ENCODE measurements at places on chromosomes 4 and X.
A peak's percentile ranks its signal among the peaks of the same experiment; 100 is the strongest.

GRCh38 chrX:153662266-153662665 is 11.3 kb downstream of the PNCK start:
- DNase-seq: peak; percentile 27

- DNase-seq: no peak
These were observed 341 bp upstream of the PRPS2 start for GRCh38 chrX:12790885-12791256.

DNA sequence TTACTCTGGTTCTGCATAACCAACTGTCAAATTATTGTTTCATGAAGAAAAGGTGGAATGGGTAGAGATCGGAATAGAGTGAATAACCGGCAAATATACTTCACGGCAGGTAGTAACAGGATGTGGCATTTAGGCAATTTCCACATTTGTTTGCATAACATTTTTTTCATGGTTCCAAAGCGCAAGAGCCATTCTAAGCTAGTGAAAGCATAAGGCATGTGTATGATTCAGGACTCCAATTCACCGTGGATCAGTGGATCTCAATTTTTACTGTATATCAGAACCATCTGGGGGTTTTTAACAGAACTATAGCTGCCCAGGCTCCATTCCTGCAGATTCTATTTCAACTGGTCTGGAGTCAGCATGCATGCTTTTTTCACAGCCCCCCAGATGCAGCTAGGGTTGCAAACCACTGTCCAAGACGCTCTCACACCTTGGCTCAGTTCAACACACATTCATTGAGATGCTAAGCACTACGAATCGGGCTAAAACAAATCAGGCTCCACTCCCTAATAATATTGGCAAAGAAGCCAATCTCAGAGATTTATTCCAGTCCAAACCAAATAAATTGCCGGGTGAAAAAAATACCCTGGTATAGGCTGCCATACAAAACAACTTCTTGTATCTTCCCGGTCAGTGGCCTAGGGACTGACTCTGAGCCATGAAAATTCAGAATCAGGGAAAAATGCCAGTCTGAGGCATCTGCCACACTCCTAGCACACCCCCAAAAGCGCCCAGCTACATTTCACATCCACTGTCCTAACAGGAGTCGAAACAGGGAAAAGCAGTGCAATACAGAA is 30.0 kb downstream of the AFAP1 start:
- DNase-seq: no peak

- no peak for DNase-seq
These were observed 1153.8 kb downstream of the STIM2 start for GRCh38 chr4:28014469-28014868.

GRCh38 chr4:102610476-102610875 is 109.3 kb downstream of the NFKB1 start:
- no peak for DNase-seq

DNA sequence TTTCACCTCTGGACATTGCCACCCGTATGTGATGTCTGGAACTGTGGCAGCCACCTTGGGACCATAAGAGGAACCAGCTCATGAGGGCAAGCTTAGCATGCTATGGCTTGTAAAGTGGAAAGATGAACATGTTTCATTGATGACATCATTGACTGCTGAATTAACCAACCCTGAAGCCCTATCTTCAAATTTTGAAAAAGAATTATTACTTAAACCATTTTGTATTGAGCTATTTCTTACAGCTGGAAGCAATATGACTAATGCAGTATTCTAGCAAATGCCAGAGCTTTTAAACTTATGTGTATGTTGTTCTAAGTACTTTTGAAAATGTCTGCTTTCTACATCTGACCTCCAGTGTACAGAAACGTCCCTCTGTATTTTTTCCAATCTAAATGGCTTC is 18.1 kb downstream of the GUCY2F start:
- DNase-seq: no peak

GRCh38 chr4:149248191-149248764 is 567.4 kb downstream of the IQCM start:
- DNase-seq: no peak

DNA sequence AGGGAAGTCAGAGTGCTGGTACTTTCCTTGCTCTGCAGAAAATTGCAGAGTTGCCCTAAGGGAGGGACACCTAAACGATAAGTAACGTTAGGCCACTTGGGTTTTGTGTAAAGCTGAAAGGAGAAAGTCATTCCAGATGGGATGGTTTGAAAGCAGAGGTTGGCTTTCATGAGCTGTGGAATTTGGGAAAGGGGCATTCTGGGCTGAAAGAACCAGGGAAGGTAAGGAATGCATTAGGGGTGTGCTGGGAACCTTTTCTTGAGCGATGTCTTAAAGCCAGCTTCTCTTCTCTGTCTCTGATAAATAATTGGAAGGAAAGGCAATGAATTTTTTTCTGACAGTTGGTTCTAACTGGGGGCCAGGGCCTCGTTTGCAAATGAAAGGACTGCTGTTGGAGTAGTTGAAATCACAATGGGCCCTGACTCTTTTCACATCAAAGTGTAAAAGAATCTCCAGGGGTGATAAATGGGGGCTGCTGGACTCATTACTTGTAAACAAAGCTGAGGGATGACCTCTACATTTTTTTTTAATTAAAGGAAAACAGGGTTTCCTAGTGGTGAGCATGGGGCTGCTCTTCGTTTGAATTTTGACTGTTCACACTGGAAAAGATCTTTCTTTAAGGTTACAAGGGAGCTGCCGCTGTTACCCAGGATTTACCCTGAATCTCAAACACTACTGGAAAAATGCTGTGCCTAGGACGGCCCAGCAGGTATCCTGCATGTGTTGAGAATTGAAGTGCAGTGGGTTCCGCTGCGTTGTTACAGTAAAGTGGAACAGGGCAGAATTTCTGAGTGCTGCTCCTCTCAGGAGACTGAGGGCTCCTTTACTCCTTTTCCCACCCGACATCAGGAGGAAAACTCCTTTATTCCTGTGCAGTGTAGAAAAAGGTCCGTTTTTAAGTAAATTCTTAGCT is 25.0 kb downstream of the AFF1 start:
- no peak for DNase-seq

GRCh38 chr4:137471895-137472294 is 60.4 kb downstream of the PCDH18 start:
- no peak for DNase-seq

GRCh38 chrX:9746148-9746888 is 19.3 kb downstream of the GPR143 start:
- no peak for DNase-seq

DNA sequence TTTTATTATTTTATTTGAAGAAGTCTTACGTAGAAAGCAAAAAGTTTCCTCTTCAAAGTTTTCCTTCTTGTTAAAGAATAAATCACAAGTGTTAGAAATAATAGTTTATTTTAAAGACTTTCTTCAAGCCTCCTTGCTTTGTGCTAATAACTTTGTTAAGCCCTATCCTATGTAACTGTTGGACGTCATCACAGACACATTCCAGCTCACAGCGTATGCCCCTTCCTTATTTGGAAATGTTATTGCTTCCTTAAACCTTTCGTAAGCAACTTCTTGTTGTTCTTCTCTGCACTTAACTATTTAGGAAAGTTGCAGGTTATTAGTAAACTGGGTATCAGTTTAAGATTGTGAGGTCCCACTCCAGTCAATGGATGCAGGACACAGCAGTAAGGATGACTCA is 7.6 kb upstream of the SRD5A3 start:
- DNase-seq: no peak

DNA sequence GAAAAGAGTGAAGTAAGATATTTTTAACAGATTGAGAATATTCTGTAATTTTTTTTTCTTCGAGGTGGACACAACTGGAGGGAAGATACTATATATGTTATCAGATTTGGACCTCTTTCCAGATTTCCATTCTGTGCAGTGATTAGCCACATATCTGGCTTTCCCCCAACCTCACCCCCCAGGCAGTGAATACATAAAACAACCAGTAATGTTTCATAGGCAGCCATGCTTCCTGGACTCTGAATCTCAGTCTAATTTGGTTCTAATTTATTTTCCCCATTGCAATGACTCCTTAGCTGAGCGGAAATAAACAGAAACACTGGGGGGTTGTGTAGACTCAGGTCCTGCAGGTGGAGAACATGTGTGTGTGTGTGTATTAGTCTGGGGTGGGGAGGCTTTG is 226.5 kb downstream of the FBXW7 start:
- no peak for DNase-seq

DNA sequence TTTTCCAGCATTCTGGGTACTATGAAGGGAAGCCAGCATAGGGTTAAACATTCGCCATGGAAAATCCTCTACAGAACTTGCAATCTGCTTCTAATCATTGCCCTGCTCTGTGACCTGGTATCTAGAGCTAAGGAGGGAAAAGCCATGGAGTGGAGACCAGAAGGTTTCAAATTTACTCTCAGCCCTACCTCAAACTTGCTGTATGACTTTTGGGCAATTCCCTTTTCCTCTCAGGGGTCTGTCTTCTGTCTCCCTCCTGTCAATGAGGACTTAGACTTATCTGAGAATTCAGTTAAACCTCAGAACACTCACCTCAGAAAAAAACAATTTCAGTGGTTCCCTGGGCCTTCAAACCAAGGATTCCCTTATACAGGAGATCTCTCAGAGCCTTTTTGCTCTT is 29.1 kb downstream of the ARHGEF9 start:
- DNase-seq: no peak

DNA sequence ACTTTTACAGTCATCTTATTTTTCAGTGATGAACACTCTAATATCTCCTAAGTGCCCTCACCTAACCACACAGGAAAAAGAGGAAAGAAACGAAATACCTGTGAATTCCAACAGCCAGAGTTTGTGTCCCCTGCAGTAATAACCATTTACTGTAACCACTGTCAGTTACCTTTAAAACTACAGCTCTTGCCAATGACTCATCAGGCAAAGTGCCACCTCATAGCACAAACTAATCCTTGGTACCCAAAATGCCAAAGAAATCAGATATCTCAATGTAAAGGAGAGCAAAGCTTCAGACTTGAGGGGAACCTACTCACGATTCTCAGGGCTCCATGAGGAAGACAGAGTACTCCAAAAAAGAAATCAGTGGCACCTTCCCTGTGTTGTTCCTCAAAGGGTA is 146.5 kb downstream of the NDST3 start:
- DNase-seq: no peak

- no peak for DNase-seq
These were observed 136.2 kb upstream of the MED14 start for GRCh38 chrX:40871385-40872082.

- no peak for DNase-seq
These were observed at the start of gene SPARCL1 for GRCh38 chr4:87529187-87529586. Gene SPARCL1, minus strand, starts transcription at chr4:87529376. Its CDS starts 29,802 bp downstream, at chr4:87499574.

DNA sequence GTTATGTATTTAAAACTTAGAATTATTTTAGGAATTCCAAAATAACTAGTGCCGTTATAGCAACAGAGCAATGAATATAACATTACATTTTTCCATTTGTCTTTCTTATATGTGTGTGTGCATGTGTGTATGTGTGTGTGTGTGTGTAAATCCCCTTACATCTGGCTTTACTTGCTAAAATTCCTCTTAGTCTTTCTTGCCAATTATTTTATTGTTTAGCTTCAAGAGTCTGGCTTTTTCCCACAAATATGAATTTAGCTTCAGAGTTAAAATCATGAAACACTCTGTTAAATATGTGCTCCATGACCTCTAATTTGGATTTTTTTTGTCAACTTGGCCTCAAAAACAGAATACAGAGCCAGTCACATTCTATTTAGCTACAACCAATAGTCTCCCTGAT is 18.9 kb downstream of the FGF13 start:
- DNase-seq: no peak

DNA sequence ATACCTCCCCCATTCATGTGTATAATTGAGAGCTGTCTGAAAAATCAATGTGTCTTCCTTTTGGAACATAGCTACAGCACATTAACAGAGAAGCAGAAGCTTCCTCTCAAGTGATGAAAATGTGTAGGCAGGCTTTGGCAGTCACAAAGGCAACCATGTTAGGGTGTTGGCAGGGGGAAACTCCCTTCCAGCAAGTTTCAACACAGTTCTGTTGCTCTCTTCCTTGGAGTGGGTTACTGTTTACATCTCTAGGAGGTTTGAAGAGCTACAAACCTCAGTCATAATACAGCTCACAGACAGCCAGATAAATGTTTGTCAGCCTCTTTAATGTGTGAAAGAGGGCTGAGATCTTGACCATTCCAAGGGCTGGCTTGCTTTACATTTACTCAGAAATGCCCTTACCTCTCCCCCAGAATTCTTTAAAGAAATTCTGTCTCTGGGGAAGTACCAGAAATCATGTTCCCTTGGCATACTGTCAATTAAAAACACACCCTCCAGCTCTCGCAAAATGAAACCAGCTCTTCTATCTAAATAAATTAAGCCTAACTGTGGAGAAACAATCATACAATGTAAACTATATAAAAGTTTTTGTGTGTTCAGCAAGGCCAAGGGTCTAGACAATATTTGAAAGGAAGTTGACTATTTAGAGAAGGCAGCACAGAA is 18.9 kb downstream of the ZBTB33 start:
- no peak for DNase-seq

DNA sequence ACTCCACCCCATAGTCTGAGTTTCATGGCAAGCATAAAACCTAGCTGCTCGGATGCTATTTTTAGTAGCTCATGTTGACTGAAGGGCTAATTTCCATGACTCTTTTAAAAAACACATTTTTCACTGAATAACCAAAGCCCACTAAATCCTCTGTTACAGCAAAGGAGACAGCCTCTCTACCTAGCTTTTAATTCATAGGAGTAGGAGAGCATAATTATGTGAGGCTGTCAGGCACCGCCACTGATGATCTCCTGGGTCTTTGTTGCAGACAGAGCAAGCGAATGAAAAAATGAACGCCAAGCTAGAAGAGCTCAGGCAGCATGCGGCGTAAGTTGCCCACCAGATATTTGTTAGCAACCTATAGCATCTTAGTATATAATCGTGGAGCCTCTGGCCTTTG is 53.5 kb downstream of the KIF4A start:
- no peak for DNase-seq

GRCh38 chr4:21413807-21414370 is 534.7 kb downstream of the KCNIP4 start:
- no peak for DNase-seq

DNA sequence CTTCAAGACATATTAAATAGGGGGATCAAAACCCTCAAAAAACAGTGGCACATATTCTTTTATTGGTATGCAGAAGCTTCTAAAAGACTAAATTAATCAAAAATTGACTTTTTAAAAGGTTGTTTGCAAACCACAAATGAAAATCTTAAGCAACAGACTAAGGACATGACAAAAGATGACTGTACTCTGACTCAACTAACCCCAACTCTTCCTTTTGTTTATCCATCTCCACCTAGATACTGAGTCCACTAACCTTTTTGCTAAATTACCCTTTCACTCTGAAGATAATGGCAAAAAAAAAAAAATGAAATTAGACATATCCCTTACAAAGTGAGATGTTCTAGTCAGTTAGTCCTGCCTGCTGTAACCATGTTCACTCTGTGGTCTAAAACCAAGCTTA is 91.6 kb upstream of the NLRP2B start:
- no peak for DNase-seq

GRCh38 chr4:83454686-83455085 is 937 bp downstream of the HELQ start:
- no peak for DNase-seq

DNA sequence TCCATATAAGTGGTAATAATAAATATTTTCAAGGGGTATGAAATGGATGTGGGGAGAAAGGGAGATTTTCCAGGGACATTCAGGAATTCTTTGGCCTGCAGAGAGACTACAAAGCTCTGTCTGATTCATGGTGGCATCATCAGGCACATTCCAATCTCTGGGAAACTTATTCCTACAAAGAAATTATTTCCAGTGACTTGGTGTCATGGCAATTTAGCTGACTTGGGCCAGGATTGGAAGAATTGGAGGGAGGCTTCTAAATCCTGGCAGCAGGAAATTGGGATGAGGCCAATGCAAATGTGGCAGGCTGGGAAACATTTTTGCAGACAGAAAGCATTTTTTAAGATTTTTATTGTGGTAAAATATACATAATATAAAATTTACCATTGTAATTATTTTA is 204.6 kb downstream of the RTL9 start:
- DNase-seq: no peak

Data from stimulated activated CD8-positive, alpha-beta memory T cell treated with anti-CD3 and anti-CD28 coated beads, Interleukin-15, amount 100 ng/mL, for 1 hour (primary cell).